ENCODE measurements at places on chromosomes 1 and 21.
A peak's percentile ranks its signal among the peaks of the same experiment; 100 is the strongest.

- no peak for DNase-seq
Observed at GRCh38 chr1:9805006-9805508, 18.7 kb downstream of the CLSTN1 start.

DNA sequence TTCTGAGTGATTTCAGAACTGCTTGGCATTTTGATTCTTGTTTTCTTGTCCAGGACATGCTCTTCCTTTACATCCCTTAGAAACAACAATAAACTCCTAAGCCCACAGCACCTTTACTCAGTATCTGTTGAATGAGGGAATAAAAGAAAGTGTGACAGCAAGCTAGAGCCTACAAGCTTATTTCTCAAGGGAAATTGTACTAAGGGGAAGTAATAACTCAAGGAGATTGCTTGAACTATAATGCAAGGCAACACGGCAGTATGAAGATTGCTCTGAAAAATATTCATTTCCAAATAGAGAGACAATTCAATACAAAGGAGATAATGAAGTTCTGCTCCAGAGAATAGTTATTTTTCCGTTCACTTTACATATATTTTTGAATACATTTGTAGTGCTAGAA lies 6.5 kb downstream of the OR6P1 start:
- DNase-seq, result no peak

DNA sequence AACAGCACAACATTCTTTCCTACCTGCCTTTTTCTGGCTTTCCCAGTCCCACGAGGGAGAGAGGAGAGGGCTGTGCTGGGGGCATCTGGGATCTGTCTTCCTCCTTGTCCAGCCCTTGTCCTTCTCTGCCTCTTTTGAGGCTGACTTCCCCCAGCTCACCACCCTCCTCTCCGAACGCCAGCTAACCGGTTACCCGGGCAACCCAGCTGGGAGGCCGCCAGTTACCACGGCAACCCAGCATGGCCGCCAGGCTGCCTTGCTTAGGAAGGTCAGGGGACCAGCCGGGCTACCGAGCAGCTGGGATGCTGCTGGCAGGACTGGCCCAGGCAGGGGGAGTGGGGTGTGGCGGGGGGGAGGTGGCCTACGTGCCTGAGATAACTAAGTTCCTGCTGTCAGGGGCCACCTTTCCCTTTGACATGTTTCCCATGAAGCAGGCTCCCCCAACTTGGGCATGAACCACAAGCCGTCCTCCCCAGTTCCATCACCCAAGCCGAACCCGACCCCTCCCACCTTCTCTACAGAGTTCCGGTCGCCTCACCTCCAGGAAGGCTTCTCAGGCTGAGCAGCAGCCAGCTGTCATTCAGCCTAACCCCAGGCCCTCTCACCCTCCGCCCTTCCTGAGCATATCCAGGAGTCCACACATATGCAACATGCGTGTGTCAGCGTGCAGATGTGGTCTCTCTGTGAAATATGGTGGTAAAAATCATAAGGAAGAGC lies 8.7 kb downstream of the PLEKHA6 start:
- DNase-seq, result no peak

DNA sequence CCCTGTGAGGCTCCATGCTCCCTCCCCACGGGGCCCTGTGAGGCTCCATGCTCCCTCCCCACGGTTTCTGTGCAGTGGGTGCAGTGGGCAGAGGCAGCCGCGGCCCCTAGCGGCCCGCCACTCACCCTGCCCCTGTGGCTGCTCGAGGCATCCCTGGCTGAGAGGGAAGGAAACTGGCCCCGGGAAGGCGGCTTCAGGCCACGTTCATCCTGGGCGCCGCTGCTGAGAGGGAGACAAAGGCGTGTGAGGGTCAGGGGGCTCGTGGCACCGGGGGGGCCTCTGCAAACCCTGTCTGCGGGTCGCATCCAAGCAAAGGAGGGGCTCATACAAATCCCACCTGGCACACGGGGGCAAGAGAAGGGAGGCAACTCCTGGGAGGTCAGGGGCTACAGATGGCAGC lies 8.5 kb downstream of the CFAP410 start:
- DNase-seq, result no peak

GRCh38 chr1:62599044-62599443 lies 1.7 kb downstream of the ANGPTL3 start:
- no peak for DNase-seq

GRCh38 chr1:116257341-116257767 lies 115.7 kb upstream of the ATP1A1 start:
- no peak for DNase-seq

GRCh38 chr21:32929633-32930038 lies 96.1 kb upstream of the OLIG2 start:
- no peak for DNase-seq

GRCh38 chr1:8061210-8061609 lies 35.1 kb upstream of the ERRFI1 start:
- peak; percentile 89 for DNase-seq

DNA sequence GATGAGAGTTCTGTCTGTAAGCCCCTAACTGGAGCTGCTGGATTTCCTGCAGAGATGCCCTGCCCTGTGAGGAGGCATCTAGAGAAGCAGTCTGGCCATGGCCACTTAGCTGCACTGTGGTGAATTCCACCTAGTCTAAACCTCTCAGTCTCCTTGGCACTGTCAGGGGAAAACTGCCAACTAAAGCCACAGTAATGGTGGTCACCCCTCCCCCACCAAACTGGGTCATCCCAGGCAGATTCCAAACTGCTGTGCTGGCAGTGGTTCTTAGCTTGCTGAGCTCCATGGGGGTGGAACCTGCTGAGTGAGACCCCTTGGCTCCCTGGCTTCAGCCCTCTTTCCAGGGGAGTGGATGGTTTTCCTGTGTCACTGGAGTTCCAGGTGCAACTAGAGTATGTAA lies 740.6 kb downstream of the RWDD3 start:
- DNase-seq, result no peak

GRCh38 chr1:211951856-211952255 lies 83.5 kb downstream of the INTS7 start:
- DNase-seq, result no peak

DNA sequence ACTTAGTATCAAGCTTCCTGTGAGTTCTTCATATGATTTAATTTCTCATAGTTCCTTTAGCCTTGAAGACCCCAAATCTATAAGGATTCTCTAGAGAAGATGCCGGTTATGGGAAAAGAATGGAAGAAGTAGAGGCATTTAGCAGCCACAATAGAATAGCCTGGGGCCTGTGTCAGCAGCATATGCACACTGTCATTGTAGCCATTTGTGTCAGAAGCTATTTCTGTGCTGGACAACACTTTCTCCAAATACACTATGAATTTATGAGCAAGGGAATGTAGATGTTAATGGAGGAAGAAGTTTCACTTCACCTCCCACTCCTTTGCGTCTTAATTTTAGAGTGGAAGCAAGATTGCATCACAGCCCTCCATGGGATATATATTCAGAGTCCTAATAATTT lies 17.4 kb downstream of the JAM2 start:
- DNase-seq, result no peak

DNA sequence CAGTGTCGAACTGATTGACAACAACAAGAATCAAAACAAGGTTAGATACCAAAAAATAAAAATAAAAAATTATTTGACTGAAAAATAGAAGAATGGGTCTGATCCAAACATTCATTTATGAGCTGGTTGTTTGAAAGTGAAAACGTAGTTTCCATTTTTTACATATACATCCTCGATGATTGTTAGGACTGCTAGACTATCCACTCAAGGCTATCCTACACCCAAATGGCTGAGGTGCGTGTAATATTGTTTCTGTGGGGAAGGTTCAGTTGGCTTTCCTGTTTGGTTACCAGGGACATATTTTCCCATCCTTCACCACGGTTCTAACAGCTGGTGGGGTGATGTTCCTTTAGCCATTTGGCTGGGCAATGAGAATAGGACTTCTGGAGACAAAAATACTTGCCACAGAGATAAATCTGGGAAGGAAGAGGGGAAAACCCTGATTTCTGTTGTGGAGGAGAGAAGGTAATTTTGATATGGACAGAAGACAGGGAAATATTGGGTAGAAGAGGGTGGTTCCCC lies 66.3 kb downstream of the MAP3K7CL start:
- no peak for DNase-seq

DNA sequence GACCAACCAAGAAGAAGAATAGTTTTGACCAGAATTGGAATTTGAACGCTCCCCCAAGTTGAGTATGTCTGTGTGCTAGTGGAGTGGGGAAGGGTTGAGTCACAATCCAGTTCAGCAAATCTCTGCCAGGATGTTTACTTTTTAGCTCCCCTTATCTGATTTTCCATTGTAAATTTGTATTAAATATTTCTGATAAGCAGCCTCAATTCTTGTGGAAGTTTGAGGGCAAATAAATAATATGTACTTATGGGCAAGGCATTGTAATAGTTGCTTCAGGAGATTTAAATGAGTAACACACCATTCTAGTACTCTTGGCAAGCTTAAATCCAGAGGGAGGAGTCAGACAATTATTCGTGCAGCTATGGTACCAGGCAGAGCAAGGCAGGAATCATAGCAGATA lies 14.4 kb downstream of the CXADR start:
- DNase-seq, result no peak

GRCh38 chr1:200153277-200154055 lies 126.0 kb downstream of the NR5A2 start:
- no peak for DNase-seq

DNA sequence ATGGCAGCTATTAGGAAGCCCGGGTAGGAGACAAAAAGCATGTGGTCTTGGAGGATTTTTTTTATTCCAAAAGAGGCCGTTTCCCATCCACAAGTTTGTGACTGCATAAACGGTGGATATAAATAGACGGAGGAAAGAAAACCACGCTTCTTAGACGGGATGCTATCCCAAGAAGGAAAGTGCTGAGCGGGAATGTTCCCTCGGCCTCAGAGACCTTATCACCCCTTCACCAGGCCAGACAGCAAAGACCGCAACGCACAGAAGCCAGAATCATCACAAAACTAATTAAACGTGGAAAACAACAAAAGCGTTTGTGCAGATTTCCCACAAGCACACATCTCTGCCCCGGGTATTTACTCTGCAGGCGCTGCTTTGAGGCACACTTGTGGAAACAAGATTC lies 43.2 kb downstream of the HLCS start:
- no peak for DNase-seq

DNA sequence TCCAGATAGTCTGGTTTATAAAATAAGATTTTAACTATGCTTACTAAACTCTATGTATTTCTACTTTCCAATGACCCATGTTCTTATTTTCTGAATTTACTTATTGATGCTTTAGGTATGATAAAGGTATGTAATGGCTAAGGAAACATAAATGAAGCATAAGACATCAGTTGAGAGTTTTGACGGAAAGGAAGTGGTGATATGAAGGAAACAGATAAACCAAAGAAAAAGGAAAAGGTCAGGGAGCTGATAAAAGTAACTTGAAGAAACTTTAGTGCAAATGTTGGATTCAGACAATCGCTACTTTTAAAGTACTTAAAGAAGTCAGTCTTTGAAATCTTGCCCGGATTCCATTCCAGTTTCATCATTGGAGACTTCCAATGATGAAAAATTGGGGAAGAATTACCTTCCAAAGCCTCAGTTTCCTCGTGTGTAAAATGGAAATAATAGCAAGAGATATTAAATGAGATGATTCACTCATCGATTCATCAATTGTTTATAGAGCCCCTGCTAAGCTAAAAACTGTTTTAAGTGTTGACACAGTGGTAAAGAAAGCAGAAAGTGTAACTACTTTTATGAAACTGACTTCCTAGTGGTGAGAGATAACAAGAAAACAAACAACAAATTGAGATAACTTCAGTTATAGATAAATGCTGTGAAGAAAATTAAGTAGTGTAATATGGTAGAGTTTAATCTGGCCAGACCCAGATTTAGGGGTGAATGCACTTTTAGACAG lies 10.6 kb downstream of the PTPRC start:
- DNase-seq, result no peak

DNA sequence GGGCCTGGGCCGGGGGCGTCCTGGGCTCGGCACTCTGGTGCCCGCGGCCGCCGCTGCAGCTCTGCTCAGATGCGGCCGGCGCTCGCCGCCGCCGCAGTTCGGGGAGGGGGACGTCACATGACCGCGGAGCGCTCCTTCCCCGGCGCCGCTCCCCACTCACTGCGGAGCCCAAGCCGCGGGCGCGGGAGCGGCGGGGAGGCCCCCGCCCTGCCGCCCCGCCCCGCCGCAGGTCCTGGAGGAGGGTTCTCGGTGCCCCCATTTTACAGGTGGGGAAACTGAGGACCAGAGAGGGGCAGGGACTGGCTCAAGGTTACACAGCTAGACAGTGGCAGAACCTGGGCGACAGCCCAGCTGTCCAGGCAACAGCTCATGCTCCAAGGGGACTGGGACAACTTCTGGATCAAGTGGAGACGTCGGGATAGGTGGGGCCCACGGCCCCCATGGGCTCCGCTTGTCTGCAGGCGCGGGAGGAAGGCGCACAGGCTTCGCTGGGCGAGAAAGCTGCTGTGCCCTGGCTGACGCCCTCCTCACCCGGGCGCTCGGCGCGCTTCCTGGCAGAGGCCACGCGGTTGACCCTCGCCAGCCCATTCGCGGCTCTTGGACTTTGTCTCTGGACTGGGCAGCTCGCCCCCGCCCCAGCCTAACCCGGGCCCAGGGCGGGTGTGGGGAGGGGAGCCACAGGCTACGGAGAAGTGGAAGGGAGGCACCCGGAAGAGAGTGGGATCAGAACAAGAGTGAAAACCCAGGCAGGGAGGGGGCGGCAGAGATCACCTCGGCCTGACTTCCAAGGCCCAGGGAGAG lies at the start of gene RAP1GAP:
Gene RAP1GAP (minus strand): TSS at position 100 of the 801 bp plus-strand sequence. CDS start 49,325 bp downstream, outside the sequence.
- DNase-seq, result no peak

DNA sequence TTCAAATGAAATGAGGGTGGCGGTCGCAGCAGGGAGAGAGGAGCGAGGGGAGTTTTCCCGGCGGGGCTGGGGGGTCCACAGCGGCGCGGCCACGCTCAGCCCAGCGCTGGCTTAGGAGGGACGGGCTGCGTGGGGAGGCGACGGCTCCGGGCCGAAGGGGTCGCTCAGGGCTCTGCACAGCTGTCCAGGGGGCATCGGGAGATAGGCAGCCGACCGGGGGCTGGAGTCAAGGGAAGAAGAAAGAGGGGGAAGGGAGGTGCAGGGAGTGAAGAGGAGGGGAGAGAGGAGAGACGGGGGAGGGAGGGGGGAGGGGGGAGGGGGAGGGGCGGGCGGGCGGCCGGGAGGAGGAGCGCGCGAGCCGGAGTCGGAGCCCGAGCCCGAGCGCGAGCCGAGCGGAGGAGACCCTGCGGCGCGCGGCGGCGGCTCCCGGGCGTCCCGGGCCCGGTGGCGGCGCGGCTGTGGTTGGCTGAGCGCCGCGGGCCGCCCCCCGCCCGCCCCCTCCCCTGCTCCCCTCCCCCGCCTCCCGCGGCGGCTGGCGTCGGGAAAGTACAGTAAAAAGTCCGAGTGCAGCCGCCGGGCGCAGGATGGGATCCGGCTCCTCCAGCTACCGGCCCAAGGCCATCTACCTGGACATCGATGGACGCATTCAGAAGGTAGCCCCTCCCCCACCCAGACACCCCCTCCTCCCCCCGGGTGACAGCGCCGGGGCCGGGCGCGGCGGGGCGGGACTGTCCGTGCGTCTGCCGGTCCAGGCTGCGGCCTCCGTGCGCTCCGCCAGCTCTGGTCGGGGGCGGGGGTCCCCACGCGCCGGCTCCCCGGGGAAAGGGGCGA lies at the start of gene PDE9A:
Gene PDE9A (plus strand): TSS at position 391 of the 831 bp plus-strand sequence. CDS start 194 bp downstream, at position 585.
- peak; percentile 11 for DNase-seq

GRCh38 chr1:91801496-91802115 lies 84.3 kb downstream of the TGFBR3 start:
- no peak for DNase-seq
